ENCODE measurements at places on chromosomes 2 and 18.

DNA sequence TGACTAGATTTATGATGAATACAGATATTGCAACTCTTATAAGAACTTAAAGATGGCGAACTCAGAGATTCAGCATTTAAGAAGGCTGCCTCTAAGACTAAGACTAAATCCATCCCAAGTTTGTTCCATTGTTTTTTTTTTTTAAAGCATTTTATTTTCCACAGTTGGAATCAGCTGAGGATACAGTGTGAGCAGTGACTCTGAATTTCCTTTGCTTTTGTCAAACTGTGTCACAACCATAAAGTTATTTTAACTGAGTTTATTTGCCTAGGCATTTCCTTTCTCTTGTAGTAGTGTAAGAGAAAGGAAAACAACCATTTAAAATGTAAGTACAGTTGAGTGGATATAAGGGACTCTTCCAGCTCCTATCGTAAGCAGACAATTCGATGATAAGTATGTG, 63.9 kb downstream of the ZEB2 start:
- no peak for DNase-seq

- no peak for DNase-seq
Observed at GRCh38 chr18:30713299-30713698, 329.2 kb downstream of the DSC3 start.

- DNase-seq = no peak
Observed at GRCh38 chr2:233261819-233262555, 10.5 kb downstream of the ATG16L1 start.

DNA sequence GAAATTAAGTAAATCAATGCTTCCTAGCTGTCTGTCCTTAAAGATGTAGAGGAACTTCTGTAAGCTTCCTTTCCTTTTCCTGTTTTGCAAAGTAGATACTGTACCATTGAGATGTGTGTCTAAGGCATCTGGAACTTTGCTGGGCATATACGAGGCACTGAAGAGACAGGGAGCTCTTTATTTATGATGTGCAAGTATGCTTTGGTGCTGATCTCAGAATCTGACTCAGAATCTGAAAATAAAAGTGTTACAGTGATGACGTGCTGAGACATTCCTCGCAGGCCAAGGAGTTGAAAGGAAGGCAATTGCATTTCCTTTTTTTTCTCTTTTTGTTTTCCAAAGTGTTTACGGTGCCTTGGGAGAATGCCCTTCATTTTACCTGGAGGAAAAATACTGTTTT, 230.9 kb upstream of the RGPD4 start:
- DNase-seq = no peak

GRCh38 chr2:226791056-226791486, 8.5 kb downstream of the IRS1 start:
- DNase-seq = no peak

GRCh38 chr2:123993728-123994323, 31.3 kb upstream of the CNTNAP5 start:
- peak; percentile 47 for DNase-seq

- DNase-seq = no peak
Observed at GRCh38 chr2:233418052-233418760, 63.9 kb downstream of the DGKD start.

GRCh38 chr2:157093666-157094065, 163.8 kb upstream of the GALNT5 start:
- DNase-seq = no peak

DNA sequence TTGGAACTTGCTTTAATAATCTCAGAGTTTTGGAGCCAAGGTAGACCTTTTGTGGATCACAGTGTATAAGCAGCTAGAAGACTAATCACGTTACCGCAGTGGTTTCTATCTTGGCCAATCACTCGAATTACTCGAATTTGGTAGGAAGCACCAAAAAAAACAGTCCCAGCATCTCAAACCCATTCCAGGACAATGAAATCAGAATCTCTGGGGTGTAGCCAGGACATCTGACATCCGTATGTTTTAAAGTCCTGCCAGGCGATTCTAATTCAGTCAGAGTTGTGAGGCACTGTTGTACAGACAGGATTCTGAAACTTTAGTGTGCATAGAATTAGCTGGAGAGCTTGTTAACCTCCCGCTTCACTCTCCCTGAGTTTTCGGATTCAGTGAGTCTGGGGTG, 30.8 kb downstream of the GRHL1 start:
- DNase-seq = no peak

- DNase-seq = no peak
Observed at GRCh38 chr18:37309861-37310260, 255.7 kb downstream of the CELF4 start.

DNA sequence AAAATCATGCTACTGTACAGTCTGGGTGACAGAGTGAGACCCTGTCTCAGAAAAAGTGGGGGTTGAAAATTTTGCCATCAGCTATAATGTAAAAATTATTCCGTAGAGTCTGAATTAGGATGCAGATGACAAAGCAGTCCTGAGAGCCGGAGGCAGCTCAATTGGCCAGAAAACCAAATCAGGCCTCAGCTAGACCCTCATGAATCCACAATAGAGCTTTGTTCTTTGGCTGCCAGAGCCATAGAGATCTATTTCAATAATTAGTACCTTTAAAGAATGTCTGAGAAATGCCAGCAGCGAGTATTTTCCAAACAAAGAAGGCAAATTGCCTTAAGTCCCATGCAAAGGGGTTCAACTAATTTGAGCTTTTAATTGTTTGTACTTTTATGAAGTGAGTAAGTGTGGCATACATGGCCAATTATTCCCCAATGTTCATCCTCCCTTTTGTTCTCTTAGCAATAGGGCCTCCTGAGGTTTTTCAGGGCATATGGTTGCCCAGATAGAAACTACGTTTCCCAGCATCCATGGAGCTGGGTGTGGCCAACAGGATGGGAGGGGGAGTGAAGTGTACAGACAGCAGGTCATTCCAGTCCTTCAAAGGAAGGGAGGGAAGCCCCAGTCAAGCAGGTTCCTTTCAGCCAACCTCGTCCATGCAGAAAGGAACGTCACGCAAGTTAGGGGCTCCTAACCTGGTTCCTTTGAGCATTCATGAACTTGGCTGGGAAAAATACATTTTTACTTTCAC, 211.3 kb upstream of the APCDD1 start:
- no peak for DNase-seq

- DNase-seq = peak; percentile 83
Observed at GRCh38 chr18:6729247-6730091, at the start of gene ARHGAP28. Gene ARHGAP28 (plus strand): TSS chr18:6729716. CDS start chr18:6729822, 106 bp downstream.

GRCh38 chr2:240397924-240398645, 37.4 kb upstream of the GPC1 start:
- no peak for DNase-seq

- DNase-seq = no peak
Observed at GRCh38 chr18:51543658-51544155, 346.2 kb upstream of the MEX3C start.

DNA sequence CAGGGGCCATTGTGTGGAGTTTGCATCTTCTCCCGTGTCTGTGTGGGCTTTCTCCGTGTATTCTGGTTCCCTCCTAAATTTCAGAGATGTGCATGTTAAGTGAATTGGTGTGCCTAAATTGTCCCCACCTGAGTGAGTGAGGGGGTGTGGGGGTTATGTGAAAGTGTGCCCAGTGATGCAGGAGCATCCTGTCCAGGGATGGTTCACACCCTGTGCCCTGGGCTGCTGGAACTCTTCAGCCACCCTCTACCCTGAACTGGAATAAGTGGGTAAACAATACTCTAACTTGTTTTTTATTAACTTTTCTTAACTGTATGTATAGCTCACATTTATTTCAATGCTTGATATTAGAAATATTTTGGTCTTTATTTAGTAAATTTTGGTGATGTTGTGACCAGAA, 56.0 kb downstream of the UBE2E3 start:
- no peak for DNase-seq

DNA sequence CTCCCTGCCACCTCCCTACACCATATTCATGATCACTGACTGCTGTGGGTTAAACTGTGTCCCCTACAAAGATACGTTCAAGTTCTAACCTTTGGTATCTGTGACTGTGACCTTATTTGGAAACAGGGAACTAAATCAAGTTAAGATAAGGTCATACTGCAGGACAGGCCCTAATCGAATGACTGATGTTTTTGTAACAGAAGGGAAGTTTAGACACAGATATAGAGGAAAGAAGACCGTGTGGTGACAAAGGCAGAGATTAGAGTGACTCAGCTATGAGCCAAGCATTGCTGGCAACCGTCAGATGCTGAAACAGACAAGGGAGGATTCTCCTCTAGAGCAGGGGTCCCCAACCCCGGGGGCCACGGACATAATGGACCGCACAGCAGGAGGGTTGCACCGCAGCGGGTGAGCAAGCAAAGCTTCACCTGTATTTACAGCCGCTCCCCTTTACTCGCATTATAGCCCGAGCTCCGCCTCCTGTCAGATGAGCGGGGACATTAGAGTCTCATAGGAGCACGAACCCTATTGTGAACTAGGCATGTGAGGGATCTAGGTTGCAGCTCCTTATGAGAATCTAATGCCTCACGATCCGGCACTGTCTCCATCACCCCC, 28.9 kb upstream of the RNF152 start:
- no peak for DNase-seq

GRCh38 chr2:220318508-220318907, 691.1 kb downstream of the SLC4A3 start:
- DNase-seq = no peak

- no peak for DNase-seq
Observed at GRCh38 chr18:10953672-10954071, 195.7 kb downstream of the PIEZO2 start.

GRCh38 chr2:170695521-170696410, 19.4 kb upstream of the SP5 start:
- no peak for DNase-seq

- DNase-seq = no peak
Observed at GRCh38 chr18:50704357-50704940, 115.4 kb downstream of the MRO start.

DNA sequence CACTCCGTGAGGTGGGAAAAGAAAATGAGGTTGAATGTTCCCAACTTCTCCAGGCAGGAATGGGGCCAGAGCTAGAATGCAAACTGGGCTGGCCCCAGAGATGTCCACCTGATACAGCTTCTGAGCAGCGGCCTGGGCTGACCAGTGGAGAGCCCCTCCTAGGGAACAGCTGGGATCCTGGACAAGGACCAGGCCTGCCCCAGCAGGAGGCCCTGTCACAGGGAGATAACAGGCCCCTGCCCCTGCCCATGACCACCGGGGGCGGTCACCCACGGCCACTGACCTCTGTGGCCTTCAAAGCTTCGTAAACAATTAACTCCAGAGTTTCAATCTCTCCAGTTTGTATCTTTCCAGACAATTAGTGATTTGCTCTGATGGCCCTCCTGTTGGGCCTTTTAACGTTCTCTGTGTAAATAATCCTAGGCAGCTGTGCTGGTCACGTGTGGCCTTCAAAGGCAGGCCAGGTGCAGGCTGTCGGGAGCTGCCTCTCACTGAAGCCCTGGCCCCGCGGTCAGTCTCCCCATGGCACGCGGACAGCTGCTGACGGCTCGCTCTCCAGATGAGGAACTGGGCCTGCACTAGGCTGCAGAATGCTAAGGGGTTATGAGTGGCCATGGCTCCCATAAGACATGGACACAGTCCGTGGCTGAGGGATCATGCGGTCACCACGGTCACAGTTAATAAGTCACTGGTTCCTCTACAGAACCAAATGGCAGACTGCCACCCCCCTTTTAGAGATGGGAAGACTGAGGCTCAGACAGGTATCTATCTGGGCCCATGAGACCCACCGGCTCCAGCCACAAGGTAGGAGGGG, 9.2 kb downstream of the HS6ST1 start:
- DNase-seq = no peak

GRCh38 chr18:37362158-37362890, 203.3 kb downstream of the CELF4 start:
- DNase-seq = peak; percentile 77

DNA sequence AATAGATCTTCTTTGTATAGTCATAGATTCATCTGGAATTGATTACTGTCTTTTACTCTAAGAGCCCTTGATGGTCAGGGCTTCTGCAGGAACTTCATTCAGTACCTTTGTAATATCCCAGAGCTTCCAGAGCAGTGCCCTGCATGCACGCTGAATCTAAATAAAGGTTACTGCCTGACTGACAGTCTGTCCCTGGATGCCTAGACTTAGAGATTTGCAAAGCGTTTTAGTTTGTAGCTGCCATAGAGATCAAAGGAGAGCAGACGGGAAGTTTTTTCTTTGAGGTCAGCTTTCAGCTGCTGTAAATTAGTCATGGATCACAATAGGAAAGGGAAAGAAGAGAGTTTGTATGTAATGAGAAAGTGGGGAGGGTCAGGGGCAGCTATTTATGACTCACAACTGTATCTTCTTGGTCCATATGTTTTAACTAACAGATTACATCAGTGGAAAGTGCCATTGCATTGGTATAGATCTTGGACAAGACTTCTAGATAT, 45.2 kb upstream of the NYAP2 start:
- peak; percentile 16 for DNase-seq

GRCh38 chr2:88437010-88437409, 15.5 kb downstream of the FOXI3 start:
- no peak for DNase-seq

DNA sequence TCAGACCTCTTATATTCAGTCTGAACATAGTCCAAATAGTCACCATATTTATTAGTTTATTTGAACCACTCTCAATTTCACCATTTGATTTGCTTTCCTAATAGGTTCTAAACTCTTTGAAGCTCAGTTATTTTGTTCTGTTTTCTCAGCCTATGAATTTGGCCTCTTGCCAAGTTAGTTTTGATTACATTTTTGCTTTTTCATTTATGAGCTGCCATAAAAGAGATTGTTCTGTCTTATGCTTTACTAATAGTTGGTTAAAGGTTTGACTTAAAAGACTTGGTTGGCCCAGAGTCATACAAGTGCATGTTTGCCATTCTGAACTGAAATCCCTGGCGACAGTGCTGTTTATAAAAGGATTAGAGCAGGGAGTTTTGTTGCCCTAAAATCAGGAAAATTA, 85.9 kb upstream of the RANBP2 start:
- DNase-seq = no peak

DNA sequence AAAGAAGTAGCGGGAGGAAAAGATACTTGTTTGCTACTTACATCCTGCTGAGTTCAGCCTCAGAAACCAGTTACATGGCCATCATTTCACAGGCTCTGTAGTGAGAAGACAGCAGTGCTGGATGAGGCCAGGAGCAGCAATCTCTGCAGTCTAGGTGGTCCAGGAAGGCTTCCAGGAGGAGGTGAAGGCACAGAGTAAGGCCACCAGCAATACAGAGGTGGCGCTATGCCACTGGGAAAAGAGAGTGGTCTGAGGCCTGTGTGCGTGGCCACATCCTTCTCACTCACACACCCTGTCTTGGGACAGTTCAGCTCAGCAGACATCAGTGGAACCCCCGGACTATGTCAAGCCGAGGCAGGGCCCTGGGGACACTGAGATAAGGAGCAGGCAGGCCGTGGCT, 162.7 kb downstream of the KLHL29 start:
- DNase-seq = no peak

- DNase-seq = no peak
Observed at GRCh38 chr2:9811216-9811615, 32.1 kb upstream of the TAF1B start.

- DNase-seq = no peak
Observed at GRCh38 chr2:146532509-146533147, 1312.2 kb upstream of the ACVR2A start.

DNA sequence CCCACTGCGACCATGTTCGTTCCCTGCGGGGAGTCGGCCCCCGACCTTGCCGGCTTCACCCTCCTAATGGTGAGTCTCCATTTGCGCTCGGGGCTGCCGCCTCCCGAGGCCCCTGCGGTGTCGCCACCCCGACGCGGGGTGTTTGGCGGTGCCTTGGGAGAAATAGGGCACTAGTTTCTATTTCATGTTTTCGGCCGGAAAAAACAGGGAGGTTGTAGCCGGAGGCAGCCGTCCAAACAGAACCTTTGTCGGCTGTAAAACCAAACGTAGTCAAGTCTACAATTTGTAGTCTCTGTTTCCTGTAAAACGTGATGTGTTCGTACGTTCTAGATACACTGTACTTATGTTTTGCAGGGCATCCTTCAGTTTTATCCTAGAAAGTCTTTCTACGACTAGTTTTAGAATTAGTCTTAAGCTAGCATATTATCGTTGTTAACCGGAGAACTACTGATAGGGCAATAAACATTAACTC, 290 bp downstream of the PSMG2 start:
- no peak for DNase-seq

Measured in NT2/D1 (cell line).